ELF-1 (cell line): ENCODE measurements at places on chromosomes 16 and 17.
A peak's percentile ranks its signal among the peaks of the same experiment; 100 is the strongest.

DNA sequence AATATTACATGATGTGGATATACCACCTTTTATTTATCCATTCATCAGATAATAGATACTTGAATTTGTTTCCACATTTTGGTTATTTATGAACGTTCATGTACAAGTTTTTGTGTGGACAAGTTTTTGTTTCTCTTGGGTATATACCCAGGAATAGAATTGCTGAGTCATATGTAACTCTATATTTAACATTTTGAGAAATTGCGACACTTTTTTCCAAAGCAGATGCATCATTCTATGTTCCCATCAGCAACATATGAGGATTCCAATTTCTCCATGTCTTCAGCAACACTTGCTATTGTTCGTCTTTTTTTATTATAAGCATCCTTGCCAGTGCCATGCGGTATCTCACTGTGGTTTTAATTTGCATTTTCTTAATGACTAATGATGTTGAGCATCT, 93.9 kb downstream of the GSG1L start:
- no peak for DNase-seq

- no peak for DNase-seq
These were observed 13.8 kb downstream of the EMP2 start for GRCh38 chr16:10566613-10567012.

- DNase-seq = no peak
These were observed 9.6 kb upstream of the MINK1 start for GRCh38 chr17:4823373-4824089.

DNA sequence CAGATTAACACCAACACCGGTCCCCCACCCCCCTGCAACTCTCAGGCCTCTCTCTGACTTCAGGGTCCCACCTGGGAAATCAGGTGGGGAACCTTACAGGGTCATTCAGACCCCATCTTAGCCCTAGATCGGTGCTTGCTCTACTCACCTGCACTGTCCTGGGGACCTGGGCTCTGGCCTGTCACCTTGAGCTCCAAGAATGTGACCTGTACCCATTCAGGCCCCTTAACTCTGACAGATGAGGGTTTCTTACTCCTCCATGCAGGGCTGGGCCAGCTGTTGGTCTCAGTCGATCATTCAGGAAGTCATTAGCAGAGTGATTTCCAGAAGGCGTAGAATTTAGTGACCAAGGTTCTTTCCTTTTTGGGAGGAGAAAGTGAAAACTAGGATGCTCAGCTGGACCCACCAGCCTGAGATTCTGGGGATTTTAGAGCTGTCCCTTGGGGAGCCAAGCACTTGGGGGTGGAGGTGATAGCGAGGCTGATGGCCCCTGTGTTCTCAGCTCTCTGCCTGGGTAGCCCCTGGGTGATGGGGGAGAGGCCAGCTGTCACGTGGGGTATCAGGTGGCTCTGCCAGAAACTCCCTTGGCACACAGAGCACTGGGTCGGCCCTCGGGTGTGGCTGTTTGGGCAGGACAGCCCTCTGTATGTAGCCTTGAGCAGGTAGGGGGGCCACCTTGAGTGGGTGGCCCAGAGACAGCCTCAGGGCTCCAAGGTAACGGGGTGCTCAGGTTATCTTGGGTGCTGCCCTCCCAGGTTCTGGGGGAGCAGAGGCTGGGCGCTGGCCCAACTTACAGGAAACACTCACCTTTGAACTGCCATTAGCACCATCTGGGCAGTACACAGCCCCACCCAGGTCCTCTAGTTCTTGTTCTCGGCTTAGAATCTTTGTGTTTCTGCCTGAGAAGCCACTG, 724 bp downstream of the MVP start:
- no peak for DNase-seq

GRCh38 chr16:68719993-68720489, 17.1 kb upstream of the CDH1 start:
- no peak for DNase-seq

DNA sequence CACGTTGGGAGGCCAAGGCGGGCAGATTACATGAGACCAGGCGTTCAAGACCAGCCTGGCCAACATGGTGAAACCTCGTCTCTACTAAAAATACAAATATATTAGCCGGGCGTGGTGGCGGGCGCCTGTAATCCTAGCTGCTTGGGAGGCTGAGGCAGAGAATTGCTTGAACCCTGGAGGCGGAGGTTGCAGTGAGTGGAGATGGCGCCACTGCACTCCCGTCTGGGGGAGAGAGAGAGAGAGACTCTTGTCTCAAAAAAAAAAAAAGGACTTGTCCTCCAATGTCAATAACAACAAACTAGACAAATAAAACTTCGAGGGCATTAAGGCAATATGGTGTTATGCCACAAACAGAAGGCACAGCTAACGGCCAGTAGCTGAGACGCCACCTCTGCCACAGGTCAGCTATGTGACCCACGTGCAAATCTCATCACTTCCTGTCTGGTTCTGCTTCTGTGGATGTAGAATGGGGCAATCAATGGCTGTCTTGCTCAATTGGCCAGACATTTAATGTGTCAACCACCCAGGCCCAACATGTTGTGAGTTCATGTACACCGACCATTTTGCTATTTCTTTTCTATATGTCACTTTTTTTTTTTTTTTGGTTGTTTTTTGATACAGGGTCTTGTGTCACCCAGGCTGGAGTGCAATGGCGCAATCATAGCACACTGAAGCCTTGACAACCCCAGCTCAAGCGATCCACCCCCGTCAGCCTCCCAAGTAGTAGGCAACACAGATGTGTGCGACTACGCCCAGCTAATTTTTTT, 834 bp upstream of the TXNDC11 start:
- DNase-seq = no peak

DNA sequence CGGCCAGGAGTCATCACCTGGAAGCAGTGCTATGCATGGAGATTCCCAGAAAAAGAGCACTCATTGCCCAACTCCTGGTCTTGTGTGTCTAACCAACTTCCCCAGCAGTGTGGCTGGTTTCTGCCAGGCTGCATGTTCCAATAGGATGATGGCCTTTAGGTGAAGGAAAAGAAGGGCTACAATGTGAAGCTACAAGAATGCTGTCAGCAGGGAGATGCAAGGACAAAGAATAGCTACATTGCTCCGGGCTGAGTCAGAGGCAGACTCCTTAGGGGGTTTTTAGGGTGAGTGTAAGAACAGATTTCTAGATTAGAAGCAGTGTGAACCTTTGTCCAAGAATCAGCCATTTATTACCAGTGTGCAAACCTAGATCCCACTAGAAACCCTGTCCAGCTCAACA, 63.0 kb upstream of the DNAH9 start:
- no peak for DNase-seq

GRCh38 chr17:50426814-50427787, 1.1 kb downstream of the ACSF2 start:
- DNase-seq = peak; percentile 57

DNA sequence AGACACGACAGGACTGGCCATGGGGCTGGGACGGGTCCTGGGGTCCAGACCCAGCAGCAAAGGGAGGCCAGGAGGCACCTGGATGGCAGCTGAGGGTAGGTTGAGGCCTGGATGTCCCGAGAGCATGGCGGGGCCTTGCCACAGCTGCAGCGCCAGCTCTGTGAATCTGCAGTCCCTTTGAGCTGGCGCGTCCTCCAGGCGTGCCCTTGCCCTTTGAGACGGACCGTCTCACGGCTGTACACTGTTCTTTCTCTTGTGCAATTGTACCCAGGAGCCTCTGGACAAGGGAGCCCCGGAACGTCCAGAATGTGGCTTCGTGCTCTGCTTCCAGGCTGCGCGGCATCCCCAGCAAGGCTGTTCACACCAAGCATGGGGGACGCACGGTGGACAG, 69.5 kb upstream of the CIBAR2 start:
- no peak for DNase-seq
